ENCODE measurements at places on chromosomes 16 and 17. TPM values are rescaled to one million over a fixed set of nuclear protein-coding genes. Genes with fewer than 3 reads are reported as not detected.

DNA sequence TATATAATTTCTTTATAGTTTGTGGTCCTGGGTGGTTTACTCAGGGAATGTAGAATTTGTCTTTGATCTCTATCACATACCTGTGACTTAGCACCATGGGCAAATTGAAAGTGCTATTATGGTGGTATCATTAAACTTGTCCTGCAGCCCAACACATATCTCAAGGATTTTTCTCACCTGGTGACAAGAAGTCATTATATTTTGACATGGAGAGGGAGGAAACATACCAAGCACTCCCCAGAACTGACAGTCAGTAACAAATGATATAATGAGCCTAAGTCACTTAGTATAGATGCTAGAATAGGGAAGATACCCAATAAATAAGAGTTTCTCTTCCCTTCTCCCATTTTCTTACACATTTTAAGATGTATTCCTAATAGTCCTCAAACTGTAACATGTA lies 805.5 kb upstream of the KIF2B start:
- no peak for DNase-seq

KRTAP1-5 gene
- total RNA-seq: not detected

GRCh38 chr17:34201767-34202166 lies 53.3 kb upstream of the CCL2 start:
- no peak for DNase-seq

- no peak for DNase-seq
These were observed 83.7 kb downstream of the RTN4RL1 start for GRCh38 chr17:1941272-1942065.

- DNase-seq: no peak
These were observed 69.0 kb downstream of the PLXDC1 start for GRCh38 chr17:39082482-39082881.

All from SK-MEL-5 (cell line).